NCI-H1092 (cell line): ENCODE measurements at places on chromosomes 5 and 9.

DNA sequence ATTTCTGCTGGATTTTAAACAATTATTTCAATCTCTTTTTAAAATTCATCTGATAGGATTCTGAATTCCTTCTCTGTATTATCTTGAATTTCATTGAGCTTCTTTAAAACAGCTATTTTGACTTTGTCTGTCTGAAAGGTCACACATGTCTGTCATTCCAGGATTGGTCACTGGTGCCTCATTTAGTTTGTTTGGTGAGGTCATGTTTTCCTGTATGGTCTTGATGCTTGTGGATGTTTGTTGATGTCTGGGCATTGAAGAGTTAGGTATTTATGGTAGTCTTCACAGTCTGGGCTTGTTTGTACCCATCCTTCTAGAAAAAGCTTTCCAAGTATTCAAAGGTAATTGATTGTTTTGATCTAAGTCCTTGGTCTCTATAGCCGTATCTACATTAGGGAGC lies 39.1 kb downstream of the DENND4C start:
- DNase-seq = no peak

DNA sequence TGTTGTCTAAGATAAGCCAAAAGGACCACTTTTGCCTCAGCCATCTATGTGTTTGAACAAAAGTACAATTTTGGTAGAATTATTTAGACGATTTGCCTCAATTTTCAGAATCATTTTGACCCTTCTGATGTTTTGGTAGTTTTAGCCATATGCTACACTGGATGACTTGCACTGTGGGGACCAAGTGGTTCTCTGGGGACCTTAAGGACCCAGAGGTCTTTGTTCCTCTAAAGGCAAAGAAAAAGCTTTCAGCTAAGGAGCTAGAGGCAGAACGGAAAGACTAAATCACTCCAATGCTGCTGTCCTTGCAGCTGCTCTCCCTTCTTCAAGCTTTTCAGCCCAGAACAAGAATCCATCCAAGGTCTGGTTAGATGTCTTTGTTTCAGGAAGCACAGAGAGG lies 51.0 kb upstream of the APC start:
- no peak for DNase-seq

DNA sequence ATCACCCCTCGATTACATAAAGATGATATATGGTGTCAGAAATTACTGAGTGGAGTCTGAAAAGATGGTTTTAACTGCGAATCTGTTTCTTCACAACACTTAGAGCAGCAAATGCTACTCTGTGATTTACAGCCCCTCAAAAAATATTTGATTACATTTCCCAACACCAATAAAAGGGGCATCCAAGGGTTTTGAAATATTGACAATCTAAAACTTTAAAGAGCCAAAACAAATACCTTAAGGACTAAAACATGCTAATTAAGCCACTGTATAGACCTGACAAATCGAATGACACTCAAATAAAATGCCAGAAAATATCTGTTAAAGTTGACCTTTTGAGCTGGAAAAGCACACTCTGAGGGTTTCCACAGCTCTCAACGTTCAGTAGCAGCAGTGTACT lies 73.2 kb downstream of the ELAVL2 start:
- no peak for DNase-seq

GRCh38 chr9:87080512-87081264 lies 133.4 kb upstream of the GAS1 start:
- no peak for DNase-seq

DNA sequence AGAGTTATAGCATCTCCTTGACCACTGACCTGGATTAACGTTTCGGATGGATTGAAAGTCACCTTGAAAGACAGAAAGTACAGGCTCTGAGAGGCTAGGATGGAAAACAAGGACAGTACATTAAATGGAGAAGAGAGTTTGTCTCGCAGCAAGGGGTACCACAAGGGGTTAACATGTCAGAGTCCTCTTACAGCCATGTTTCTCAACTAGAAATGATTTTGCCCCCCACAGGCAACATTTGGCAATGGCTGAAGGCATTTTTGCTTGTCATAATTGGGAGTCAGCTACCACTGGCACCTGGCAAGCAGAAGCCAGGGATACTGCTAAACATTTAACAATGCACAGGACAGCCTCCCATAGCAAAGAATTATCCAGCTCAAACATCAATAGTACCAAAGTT lies 90.8 kb upstream of the EQTN start:
- DNase-seq = no peak

- DNase-seq = no peak
Measured at GRCh38 chr5:79856456-79857055, 134.5 kb downstream of the MTX3 start.

- DNase-seq = no peak
Measured at GRCh38 chr9:129480227-129480626, 140.7 kb downstream of the C9orf50 start.

- no peak for DNase-seq
Measured at GRCh38 chr9:32906213-32906612, 95.2 kb downstream of the APTX start.

- DNase-seq = no peak
Measured at GRCh38 chr5:175521313-175521833, 43.0 kb downstream of the SFXN1 start.

DNA sequence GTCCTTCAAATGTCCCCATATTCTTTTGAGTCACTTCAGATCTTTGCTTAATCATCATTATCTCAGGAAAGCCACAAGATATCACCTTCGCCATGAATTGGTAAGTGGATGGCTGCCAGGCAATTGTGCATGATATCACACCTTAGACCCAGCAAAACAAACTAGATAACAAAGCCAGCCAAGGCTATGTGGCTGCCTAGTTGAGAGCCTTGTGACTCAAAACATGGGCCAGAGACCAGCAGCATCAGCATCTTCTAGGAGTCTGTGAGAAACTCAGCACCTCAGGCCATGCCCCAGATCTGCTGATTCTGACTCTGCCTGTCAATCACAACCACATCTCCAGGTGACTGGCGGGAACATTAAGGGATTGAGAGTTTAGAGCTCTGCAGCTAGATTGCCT lies 82.8 kb downstream of the SLIT3 start:
- no peak for DNase-seq

DNA sequence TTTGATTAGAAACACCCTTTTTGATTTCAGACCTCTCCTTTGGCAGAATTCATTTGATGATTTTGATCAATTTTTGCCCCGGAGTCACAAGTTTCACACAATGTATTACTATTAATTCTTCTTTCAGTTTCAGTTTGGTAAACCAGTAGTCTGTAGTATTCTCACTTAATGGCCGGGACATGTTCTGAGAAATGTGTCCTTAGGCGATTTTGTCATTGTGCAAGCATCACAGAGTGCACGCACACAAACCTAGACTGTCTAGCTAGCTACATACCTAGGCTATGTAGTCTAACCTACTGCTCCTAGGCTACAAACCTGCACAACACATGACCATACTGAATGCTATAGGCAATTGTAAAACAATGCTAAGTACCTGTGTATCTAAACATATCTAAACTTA lies 662.5 kb downstream of the IRX1 start:
- DNase-seq = no peak

GRCh38 chr5:58117542-58117941 lies 342.3 kb downstream of the PLK2 start:
- DNase-seq = no peak

DNA sequence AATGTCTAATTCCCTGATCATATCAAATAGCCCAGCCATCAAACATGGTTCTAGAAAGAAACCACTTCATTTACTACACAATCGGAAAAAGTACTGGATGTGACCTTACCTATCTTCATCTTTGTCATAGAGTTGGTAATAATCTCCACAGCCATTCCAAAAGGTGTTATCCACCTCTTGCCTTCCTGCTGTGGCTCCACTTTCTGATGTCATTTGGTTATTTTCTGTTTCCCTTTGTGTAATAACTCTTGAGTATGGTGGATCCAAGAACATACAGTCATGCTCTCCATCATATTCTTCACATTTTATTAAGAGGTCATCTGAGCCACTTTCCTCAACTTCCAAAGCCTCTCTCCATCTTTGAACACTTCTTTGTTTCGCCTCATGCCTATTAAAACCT lies 31.7 kb downstream of the PJA2 start:
- DNase-seq = no peak

GRCh38 chr9:76629205-76629990 lies 134.8 kb upstream of the PCA3 start:
- no peak for DNase-seq

GRCh38 chr5:45454114-45454513 lies 242.1 kb downstream of the HCN1 start:
- peak; percentile 3 for DNase-seq

DNA sequence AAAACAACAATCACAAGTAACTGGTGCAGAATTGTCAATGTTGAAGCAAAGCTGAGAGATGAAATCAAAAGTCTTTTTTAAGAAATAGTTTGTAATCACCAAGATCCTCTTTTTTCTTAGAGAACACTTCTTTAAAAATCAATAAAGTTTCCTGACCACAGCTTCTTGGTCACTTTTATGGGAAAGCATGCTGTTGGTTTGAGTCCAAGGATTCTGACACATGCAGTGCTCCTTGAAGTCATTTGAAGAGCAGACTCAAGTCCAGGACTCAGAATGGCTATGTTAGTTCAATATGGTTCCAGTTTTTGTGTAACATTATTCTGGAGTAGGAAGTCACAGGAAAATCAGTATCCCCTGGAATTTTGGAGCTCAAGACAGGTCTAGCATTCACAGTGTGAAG lies 480.6 kb downstream of the NR2F1-AS1 start:
- no peak for DNase-seq

GRCh38 chr5:107129051-107129450 lies 541.7 kb downstream of the EFNA5 start:
- no peak for DNase-seq

GRCh38 chr5:98104454-98105188 lies 668.8 kb upstream of the RGMB start:
- no peak for DNase-seq

DNA sequence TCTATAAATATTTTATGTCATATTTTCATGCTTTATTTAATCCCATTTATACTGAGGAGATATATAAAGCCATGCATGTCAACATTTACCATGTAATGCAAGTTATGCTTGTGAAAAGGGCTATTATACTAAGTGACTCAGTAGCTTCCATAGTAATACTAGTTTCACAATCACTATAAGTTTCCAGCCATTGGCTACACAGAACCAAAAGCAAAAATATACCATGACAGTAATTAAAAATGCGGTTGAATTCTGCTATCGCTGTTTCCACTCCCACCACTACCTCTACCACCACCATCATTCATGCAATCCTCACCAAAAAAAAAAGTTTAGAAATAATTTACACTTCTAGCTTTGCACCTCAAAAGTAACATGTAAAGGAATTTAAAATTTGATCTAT lies 60.2 kb downstream of the MLLT3 start:
- no peak for DNase-seq

DNA sequence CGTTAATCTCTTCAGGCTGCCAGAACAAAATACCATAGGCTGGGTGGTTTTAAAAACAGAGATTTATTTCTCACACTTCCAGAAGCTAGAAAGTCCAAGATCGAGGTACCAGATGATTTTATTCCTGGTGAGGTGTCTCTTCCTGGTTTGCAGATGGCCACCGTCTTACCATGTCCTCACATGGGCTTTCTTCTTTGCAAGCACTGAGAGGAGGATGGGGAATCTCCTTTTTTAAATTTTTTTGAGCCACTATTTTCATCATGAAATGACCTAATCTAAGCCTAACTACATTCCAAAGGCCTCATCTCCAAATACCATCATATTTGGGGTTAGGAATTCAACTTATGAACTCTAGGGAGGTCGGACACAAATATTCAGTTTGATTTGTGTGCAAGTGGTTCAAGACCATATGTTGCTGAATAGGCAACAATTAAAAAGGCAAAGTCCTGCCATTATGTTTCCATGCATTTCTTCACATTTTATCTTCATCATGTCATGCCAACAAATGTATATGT lies 371.2 kb downstream of the CDH18 start:
- DNase-seq = no peak

GRCh38 chr5:138950421-138951031 lies 75.4 kb upstream of the LRRTM2 start:
- DNase-seq = no peak

GRCh38 chr5:121962347-121962670 lies 534 bp downstream of the SRFBP1 start:
- no peak for DNase-seq

- no peak for DNase-seq
Measured at GRCh38 chr9:68869022-68869421, 144.9 kb downstream of the PRKACG start.

GRCh38 chr5:158559066-158559465 lies 540.6 kb downstream of the EBF1 start:
- DNase-seq = no peak

- DNase-seq = no peak
Measured at GRCh38 chr5:150302301-150303069, at the start of gene ARSI. Gene ARSI, minus strand, starts transcription at chr5:150302905. Its CDS starts 532 bp downstream, at chr5:150302373.

DNA sequence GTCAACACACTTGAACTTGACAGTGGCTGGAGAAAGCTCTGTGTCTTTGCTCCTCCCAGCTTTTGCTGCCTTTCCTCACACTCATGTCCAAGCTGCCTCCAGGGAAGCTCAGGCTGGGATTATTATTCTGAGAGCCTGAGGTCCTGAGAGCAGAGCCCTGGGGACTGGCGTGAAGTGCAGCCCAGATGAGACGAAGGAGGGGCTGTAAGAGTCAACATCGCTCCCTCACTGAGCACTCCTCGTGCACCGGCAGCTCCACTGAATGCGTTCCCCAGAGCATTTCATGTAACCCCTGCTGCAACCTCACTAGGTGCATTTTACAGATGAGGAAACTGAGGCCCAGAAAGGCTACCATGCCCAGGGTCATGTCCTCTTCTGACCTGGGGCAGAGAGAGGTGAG lies 63.5 kb upstream of the PHYKPL start:
- no peak for DNase-seq

DNA sequence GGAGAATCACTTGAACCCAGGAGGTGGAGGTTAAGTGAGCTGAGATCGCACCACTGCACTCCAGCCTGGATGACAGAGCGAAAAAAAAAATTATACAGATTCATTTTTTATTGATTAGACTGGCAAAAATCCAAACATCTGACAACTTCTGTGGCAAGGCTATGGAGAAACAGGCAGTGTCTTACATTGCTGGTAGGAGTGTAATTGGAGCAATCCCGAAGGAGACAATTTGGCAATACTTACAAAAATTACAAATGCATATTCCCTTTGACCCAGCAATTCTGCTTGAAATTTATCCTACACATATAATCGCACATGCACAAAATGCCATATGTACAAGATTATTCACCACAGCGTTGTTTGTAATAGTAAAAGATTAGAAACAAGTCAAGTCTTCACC lies 86.8 kb downstream of the MAPKAP1 start:
- no peak for DNase-seq

DNA sequence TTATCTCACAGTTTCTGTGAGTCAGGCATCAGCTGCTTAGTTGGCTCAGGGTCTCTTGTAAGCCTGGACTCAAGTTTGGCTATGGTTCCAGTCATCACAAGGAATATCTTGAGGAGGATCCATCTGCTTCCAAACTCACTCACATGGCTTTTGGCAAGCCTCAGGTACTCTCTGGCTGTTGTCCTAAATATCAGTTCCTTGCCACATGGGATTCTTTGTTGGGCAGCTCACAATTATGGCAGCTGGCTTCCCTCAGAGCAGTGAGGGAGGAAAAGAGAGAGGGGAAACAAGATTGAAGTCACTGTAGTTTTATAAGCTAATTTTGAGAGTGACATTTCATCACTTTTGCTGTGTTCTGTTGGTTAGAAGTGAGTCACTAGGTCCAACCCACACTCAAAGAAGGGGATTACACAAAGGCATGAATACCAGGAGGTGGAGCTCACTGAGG lies 144.5 kb downstream of the GCNT1 start:
- no peak for DNase-seq
